ENCODE measurements at places on chromosomes 3 and 15. TPM values are rescaled to one million over a fixed set of nuclear protein-coding genes. Genes with fewer than 3 reads are reported as not detected.

- no peaks in the 10 kb centered on the region for H3K27me3 ChIP-seq
- no peak for DNase-seq
- H3K36me3 ChIP-seq = no peaks in the 10 kb centered on the region
- H3K4me1 ChIP-seq = no peaks in the 10 kb centered on the region
- no peak overlapping the region for H3K4me3 ChIP-seq
Observed at GRCh38 chr3:17514597-17514996, 227.8 kb downstream of the TBC1D5 start.

GRCh38 chr3:142366434-142366833 is 81.4 kb downstream of the XRN1 start:
- H3K4me3 ChIP-seq = no peak overlapping the region

- H3K27ac ChIP-seq = no peak overlapping the region
- no peaks in the 10 kb centered on the region for H3K36me3 ChIP-seq
- no peak overlapping the region for H3K4me3 ChIP-seq
- H3K27me3 ChIP-seq = no peaks in the 10 kb centered on the region
- peak; percentile 23 for DNase-seq
Observed at GRCh38 chr15:57440799-57441198, 64.5 kb downstream of the CGNL1 start.

Gene BNC1
- not detected for polyA plus RNA-seq

Gene KLF15
- polyA plus RNA-seq = 0.10 TPM

Gene SLC22A14
- 0.06 TPM for polyA plus RNA-seq

Gene XIRP1
- polyA plus RNA-seq = not detected

Gene ITGA11
- polyA plus RNA-seq = not detected

GRCh38 chr3:131619821-131620220 is 117.0 kb upstream of the MRPL3 start:
- H3K36me3 ChIP-seq = no peaks in the 10 kb centered on the region
- DNase-seq = no peak
- no peaks in the 10 kb centered on the region for H3K4me1 ChIP-seq
- H3K4me3 ChIP-seq = no peak overlapping the region
- no peak overlapping the region for H3K27ac ChIP-seq

DNA sequence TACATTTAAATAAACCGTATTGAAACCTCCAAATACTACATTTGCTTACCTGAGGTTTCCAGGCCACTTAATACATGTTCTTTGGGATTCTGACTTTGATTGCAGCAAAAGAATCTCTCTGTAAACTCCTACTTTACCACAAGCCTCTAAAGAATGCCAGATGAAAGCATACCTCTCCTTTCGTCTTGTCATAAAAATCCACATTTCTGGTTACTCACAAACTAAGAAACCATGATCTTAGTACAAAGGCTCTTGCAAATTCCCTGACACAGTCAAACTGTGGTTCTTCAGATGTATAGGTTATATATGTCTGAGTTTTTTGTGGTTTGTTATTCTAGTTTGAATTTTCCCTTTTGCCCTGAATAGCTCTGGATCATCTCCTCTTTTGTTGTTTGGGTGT is 188.4 kb downstream of the RAP2B start:
- H3K4me3 ChIP-seq = no peak overlapping the region
- H3K4me1 ChIP-seq = no peaks in the 10 kb centered on the region
- H3K27ac ChIP-seq = no peak overlapping the region
- no peaks in the 10 kb centered on the region for H3K27me3 ChIP-seq
- no peaks in the 10 kb centered on the region for H3K36me3 ChIP-seq

DNA sequence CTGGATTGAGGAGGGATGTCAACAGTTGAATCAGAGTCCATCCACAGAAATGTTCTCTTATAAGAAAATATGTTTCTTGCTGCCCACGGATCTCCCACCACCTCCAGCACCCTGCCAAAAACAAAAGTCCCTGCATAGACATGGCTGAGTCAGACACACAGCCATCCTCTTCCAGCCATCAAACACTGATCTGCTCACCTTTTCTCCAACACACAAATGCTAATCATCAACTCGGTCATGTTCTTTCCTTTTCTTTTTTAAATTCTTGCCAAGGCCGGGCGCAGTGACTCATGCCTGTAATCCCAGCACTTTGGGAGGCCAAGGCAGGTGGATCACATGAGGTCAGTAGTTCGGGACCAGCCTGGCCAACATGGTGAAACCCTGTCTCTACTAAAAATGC is 110.7 kb upstream of the IL12A start:
- H3K27ac ChIP-seq = no peak overlapping the region
- H3K36me3 ChIP-seq = no peaks in the 10 kb centered on the region
- no peaks in the 10 kb centered on the region for H3K4me1 ChIP-seq
- no peak overlapping the region for H3K4me3 ChIP-seq
- DNase-seq = no peak

DNA sequence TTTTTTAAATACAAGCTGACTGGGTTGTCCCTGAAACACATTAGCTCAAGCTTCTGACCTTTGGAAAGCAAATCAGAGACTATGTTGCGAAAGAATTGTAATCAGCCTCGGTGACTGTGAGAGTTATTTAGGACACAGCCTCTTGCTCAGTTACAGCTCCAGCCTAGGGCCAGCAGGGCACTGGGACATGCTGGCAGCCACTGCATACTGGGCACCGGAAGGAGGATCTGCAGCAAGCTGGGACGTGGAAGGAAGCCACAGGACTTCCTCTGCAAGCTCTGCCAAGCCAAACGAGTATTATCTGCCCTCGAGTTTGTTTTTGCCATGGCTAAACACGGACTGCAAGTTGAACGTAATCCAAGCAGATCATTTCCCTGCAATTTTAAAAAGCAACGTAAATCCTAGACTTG is 24.4 kb upstream of the COPG1 start:
- H3K4me1 ChIP-seq = peaks cover 23% of the 10 kb centered on the region
- no peak overlapping the region for H3K4me3 ChIP-seq
- no peaks in the 10 kb centered on the region for H3K36me3 ChIP-seq
- H3K27me3 ChIP-seq = no peaks in the 10 kb centered on the region
- DNase-seq = no peak

Gene PIGZ
- polyA plus RNA-seq = 2.0 TPM

DNA sequence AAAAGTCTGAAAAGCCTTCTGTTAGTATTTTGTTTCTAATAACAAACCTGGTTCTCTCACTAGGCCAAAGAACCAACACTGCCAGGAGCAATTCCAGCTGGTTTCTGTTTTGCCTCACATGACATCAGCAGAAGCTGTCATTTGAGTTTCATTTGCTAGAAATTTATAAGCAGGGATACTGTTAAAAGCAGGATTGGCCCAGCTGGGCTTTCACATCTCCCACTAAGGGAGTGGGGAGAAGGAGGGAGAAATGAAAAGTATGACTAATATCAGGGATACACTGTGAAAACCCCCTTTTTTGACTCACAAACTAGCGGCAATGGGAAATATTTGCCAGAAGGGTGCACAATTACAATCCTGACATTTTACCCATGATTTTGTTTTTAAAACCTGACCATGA is 5.3 kb downstream of the CCDC80 start:
- H3K4me3 ChIP-seq = no peak overlapping the region
- DNase-seq = no peak
- no peaks in the 10 kb centered on the region for H3K36me3 ChIP-seq
- no peak overlapping the region for H3K27ac ChIP-seq

DNA sequence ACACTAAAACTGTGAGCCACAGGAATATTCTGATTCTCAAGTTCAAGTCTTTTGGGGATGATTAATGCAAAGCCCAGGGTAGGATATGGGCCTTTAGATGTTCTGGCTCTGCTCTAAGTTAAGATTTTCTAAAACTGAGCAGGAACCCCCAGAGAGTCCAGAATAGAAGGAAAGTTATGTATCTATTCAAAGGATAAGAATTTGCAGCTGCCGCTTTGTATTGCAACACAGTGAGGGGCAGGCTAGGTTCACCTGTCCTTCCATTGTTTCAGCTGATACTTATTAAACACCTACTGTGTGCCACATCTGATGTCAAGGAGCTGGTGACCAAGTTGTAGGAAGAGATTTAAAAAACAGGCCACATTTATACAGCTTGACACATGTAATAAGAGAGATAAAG is 290.4 kb downstream of the MAGI1 start:
- H3K27me3 ChIP-seq = no peaks in the 10 kb centered on the region
- no peak overlapping the region for H3K27ac ChIP-seq
- H3K4me1 ChIP-seq = no peaks in the 10 kb centered on the region
- H3K4me3 ChIP-seq = no peak overlapping the region
- H3K36me3 ChIP-seq = no peaks in the 10 kb centered on the region
- DNase-seq = no peak

DNA sequence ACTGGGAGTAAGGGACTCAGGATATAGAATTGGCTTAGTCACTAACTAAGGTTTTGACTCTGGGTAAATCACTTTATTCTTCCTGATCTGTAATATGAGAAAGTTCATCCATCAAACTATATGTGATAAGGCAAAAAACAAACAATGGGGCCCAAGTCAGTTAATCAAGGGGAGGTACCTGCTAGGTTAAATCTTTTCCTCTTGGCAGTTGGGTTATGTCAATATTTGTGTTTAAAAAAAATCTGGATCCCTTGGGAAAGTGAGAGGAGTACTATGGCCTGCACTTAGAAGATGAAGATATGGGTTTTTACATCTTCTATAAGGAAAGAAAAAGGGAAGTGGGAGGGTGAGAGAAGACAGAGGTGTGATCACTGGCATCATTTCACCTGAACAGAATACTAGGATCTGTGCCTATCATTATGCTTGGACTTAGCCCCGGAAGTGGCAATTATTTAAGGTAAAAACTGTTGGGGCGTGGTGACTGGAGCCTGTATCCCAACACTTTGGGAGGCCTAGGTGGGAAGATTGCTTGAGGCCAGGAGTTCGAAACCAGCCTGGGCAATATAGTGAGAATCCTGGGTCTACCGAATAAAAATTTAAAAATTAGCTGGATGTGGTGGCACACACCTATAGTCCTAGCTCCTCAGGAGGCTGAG is 2.8 kb upstream of the SLC28A2 start:
- H3K4me1 ChIP-seq = no peaks in the 10 kb centered on the region
- no peaks in the 10 kb centered on the region for H3K27me3 ChIP-seq
- H3K4me3 ChIP-seq = no peak overlapping the region
- no peaks in the 10 kb centered on the region for H3K36me3 ChIP-seq
- no peak for DNase-seq

Gene ADAMTS7
- polyA plus RNA-seq = 0.07 TPM

DNA sequence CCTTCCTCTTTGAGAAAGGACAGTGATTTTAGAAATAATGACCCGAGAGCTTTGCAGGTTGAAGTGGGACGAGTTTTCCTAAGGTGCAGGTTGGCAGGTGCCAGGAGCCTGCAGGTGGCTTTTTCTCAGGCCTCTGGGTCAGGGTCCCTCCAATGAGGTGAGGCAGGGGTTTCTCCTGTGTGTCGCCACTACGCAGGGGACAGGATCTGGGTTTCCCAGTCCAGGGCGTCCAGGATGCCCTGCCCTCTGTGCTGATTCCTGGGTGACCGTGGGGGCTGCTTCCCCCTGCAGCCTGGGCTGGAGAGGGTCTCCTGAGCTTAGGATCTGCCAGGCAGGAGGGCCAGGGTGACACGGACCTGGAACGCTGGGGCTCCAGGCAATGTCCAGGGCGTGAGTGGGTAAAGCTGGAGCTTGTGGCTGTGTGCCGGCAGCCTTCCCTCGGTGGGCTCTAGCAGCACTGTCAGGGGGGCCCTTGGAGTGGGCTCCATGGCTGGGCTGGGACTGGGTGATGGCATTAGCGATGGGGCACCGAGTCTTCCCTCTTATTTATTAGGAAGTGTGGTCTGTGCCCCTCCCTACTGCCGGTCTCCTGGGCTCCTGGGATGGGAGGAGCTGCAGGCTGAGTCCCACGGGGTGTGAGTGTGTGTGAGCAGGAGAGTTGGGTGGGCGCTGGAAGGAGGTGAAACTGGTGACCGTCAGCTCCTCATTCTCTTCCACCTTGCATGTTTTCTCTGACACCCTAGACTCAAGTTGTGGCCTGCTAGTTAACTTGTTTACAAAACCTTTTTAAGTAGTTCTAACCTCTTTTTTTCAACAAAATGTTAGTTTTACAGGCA is 1.8 kb downstream of the APBA2 start:
- no peak for DNase-seq
- no peaks in the 10 kb centered on the region for H3K36me3 ChIP-seq
- H3K4me3 ChIP-seq = no peak overlapping the region
- no peaks in the 10 kb centered on the region for H3K4me1 ChIP-seq

DNA sequence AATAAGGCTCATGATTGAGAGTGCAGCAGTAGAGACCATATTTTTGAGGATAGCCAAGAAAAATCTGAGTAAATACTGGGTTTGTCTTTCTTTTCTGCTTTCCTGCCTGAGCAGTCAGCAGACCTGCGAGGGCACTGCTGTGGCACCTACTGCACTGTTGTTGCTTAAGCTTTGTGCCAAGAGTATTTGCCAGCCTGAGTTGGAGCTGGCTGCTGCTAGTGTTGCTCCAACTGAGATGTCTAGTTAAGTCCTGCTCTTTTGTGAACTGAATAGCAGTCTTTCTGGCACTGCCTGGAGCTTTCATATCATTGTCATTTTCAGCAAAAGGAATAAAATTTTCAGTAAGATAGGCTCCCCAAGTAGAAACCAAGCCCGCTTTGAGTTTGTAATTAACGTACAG is 214.5 kb upstream of the P2RY1 start:
- H3K4me1 ChIP-seq = no peaks in the 10 kb centered on the region
- no peaks in the 10 kb centered on the region for H3K27me3 ChIP-seq
- no peak overlapping the region for H3K4me3 ChIP-seq
- no peak overlapping the region for H3K27ac ChIP-seq
- no peak for DNase-seq

GRCh38 chr3:71721651-71722157 is 3.5 kb downstream of the EIF4E3 start:
- H3K4me3 ChIP-seq = no peak overlapping the region
- no peak overlapping the region for H3K27ac ChIP-seq
- peaks cover 21% of the 10 kb centered on the region for H3K27me3 ChIP-seq
- peaks cover 24% of the 10 kb centered on the region for H3K4me1 ChIP-seq
- no peak for DNase-seq
- no peaks in the 10 kb centered on the region for H3K36me3 ChIP-seq

Gene FETUB
- polyA plus RNA-seq = not detected

- no peaks in the 10 kb centered on the region for H3K36me3 ChIP-seq
- peak overlapping the region; percentile 73 for H3K27ac ChIP-seq
- DNase-seq = peak; percentile 20
- peak overlapping the region; percentile 5 for H3K4me3 ChIP-seq
- peaks cover 37% of the 10 kb centered on the region for H3K4me1 ChIP-seq
Observed at GRCh38 chr15:92839696-92840095, 60.4 kb upstream of the CHD2 start.

- no peak for DNase-seq
- no peaks in the 10 kb centered on the region for H3K4me1 ChIP-seq
- H3K27ac ChIP-seq = no peak overlapping the region
Observed at GRCh38 chr3:54954521-54954920, 26.7 kb upstream of the LRTM1 start.

DNA sequence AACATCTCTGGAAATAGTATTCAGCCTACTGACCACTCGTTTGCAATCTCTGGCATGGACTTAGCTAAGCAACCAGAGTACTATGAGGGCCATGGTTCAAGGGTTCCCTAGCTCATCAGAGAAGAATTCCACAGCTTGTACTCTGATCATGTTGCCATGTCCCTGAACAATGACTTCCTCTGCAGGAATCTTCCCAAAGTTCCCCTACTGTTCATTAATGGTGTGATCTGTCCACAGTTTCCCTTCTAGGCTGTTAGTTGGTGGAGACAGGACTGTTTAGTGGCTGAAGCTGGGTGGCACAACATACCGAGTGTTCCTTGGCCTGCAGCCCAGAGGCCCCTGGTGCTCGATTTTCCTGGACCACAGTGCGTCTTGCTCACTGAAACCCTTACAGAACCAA is 44.4 kb upstream of the GALNT15 start:
- no peaks in the 10 kb centered on the region for H3K4me1 ChIP-seq
- no peak for DNase-seq
- no peaks in the 10 kb centered on the region for H3K36me3 ChIP-seq
- H3K27ac ChIP-seq = no peak overlapping the region
- no peaks in the 10 kb centered on the region for H3K27me3 ChIP-seq

- H3K27ac ChIP-seq = no peak overlapping the region
- no peaks in the 10 kb centered on the region for H3K4me1 ChIP-seq
- H3K4me3 ChIP-seq = no peak overlapping the region
- no peaks in the 10 kb centered on the region for H3K27me3 ChIP-seq
- DNase-seq = no peak
Observed at GRCh38 chr3:180142041-180142440, 105.3 kb upstream of the PEX5L start.

Gene FBXW12
- not detected for polyA plus RNA-seq
